ENCODE measurements at places on chromosomes 3 and 15.

DNA sequence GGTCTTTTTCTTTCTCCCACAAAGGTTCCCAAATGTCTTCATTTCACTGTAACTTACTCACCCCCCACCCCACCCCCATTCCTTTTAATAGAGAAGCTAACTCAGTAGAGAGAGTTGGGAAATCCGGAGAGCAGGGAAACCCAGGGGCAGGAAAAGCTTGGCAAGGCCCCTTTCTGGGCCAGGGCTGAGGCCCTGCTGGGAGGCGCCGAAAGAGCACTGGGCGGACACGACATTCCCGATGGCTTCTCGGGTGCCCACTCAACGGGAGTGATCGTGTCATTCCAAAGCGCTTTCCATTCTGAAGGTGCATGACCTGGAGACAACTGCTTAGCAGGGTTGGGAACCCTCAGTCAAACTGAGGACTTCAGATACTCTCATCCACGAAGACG, 1.6 kb upstream of the DALRD3 start:
- no peak for DNase-seq

- DNase-seq, result no peak
Observed at GRCh38 chr3:30199096-30199759, 407.2 kb upstream of the TGFBR2 start.

GRCh38 chr15:41940441-41940857, 31.9 kb downstream of the EHD4 start:
- no peak for DNase-seq

- DNase-seq, result no peak
Observed at GRCh38 chr3:196969660-196970546, 1.3 kb upstream of the PIGZ start.

GRCh38 chr3:157239082-157239704, 79.2 kb upstream of the CCNL1 start:
- no peak for DNase-seq

GRCh38 chr15:43105077-43105736, 631 bp downstream of the UBR1 start:
- no peak for DNase-seq

DNA sequence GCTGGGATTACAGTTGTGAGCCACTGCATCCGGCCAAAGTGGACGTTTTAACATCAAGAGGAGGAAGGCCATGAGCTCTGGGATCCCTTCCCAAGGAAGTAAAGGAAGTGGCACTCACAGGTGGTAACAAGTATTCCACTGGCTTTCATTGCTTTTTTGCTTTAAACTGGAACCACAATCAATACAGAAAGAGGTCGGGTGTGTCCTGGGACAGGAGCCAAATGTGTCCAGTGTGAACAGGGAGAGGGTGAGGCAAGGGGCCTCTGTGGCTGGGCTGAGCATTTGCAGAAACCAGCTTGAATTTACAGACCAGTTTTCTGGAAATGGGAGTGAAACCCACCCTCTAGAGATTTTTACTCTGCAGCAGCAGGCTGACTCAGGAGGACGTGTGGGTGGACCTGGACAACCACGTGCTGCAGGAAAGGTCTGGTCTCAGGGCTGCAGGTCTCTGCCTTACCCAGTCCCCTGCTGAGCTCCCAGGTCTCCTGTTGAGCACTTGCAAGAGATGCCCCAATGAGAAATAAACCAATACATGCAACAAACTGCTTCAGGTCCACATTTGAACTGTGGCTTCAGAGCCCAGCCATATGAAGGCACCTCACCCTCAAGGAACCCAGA, 42.8 kb upstream of the TMEM115 start:
- DNase-seq, result no peak

- no peak for DNase-seq
Observed at GRCh38 chr3:99175276-99175812, 273.8 kb upstream of the DCBLD2 start.

DNA sequence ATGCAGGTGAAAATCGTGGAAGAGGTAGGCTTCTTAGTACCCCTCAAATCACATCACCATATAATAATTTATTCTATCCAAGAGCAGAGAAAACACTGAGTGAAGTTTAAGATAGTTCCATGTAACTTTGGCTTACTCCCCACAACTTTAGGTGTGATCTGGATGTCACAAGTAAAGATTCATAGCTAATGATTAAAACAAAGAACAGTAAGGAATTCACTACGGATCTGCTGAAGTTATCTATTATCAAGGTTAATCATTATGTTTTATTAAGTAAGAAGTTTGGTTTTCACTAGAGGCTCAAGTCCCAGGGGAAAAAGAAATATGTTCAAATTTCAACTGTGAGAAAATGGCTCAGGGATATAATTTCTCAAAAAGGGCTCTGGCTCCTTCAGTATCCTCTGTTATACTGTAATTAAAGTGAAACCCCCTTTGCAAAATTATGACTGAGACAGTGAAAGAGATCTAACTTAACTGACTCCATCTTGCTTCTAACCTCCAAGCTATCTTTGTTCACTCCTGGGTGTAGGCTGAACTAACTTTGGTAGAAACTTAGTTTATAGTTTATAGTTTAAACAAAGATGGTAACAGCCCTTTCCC, 17.1 kb downstream of the CD80 start:
- DNase-seq, result no peak

DNA sequence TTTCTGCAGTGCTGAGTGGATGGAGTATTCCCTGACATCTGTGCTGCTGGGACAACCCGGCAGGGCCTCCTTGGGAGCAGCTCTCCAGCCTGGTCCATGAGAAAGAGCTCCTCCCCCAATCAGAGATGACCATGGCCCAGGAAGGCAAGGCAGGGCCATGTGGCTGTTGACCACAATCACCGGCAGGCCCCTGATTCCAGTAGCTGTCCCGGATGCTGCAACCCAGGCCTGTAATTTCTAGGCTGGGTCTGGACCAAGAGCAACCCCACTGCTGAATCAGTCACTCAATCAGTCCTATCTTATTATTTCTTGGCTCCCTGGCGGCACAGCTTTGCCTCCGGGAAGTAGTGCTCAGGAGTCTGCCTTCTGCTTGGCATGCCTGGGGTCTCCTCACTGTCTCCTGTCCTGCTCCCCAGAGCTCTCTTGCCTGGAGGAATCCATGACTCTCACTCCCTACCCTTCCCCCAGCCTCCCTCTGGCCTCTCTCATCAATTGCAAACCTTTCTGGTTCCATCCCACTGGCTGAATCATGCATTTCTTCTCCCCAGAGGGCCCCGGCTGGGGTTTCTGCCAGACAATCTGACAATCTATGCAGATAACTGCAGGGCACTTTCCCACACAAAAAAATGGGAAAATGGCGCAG, 32.6 kb upstream of the ITGA11 start:
- DNase-seq, result no peak

Measured in cerebellar nuclear complex (tissue), 1 donor.